SHP77 (cell line): ENCODE measurements at places on chromosomes 7 and 10.

DNA sequence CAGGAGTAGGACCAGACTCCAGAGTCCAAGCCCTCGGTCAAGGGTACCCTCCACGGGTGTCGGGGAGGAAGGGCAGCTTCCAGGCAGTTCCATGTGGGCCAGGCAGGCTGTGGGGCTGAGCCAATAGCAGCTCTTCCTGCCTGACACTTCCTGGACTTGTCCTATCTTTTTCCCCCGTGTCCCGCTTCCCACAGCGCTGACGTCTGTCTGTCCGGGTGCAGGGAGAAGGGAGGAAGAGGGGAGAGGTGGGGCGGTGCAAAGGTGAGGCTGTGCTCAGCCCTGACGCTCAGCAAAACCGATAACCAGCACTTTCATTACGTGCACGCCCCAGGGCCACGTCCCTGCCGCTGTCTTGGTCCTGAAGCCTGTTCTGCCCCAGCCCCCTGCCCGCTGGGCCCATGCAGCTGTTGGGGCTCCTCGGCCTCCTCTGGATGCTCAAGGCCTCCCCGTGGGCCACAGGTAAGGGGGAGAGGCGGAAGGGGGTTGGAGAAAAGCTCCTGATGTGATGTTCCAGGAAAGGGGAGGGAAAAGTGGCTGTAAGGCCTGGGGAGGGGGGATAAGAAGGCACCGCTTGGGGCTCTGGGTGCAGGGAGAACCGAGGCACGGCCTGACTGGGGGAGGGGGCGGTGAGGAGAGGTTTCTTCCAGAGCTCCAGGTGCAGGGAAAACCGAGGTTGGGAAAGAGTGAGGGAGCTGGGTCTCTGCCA is at the start of gene MUC3A:
Gene MUC3A (plus strand): TSS at position 308 of the 706 bp plus-strand sequence. CDS start 91 bp downstream, at position 399.
- DNase-seq: no peak

GRCh38 chr7:8051373-8051772 is 82.8 kb downstream of the GLCCI1 start:
- DNase-seq: no peak

DNA sequence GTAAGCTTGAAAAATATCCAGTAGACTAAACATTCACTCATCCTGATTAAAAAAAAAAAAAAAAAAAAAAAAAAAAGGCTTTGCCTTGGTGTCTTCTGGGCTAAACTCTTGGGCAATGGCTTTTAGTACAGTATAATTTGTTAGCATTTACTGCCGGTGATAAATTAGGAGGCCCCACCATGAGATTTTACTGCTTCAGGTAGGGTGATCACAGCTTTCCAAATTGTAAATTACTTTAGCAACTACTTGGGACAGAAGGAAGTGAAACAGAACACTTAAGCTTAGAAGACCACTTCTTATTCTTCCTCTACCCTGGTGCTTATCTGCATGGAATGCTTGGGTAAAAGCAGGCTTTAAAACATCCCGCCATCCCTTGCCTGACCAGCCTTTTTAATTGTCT is 152.1 kb downstream of the HIBADH start:
- no peak for DNase-seq

DNA sequence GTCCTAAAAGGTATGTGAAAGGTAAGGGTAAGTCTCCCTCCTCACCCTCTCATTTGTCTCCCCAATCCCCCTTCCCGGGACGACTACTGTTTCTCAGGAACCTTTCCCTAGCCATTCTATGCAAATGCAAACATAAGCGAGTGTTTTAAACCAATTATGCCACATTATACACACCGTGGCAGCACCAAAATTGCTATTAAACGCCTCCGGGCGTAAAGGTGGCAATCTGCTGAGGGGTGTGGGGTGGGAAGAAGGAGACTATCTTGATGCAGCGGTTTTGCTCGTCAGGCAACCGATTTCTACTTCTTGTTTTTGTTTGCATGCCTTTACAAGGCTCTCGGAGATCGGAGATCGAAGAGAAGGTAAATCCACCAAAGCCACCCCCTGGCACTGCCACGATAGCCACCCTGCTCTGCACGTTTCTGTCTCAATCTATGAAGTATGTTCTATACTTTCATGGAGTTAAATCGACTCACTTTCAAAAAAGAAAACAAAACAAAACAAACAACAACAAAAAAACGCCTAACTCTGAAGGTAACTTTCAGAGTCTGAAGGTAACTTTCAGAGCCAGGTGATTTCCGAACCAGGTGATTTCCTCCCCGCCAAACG is 46.0 kb upstream of the CDK1 start:
- DNase-seq: no peak

DNA sequence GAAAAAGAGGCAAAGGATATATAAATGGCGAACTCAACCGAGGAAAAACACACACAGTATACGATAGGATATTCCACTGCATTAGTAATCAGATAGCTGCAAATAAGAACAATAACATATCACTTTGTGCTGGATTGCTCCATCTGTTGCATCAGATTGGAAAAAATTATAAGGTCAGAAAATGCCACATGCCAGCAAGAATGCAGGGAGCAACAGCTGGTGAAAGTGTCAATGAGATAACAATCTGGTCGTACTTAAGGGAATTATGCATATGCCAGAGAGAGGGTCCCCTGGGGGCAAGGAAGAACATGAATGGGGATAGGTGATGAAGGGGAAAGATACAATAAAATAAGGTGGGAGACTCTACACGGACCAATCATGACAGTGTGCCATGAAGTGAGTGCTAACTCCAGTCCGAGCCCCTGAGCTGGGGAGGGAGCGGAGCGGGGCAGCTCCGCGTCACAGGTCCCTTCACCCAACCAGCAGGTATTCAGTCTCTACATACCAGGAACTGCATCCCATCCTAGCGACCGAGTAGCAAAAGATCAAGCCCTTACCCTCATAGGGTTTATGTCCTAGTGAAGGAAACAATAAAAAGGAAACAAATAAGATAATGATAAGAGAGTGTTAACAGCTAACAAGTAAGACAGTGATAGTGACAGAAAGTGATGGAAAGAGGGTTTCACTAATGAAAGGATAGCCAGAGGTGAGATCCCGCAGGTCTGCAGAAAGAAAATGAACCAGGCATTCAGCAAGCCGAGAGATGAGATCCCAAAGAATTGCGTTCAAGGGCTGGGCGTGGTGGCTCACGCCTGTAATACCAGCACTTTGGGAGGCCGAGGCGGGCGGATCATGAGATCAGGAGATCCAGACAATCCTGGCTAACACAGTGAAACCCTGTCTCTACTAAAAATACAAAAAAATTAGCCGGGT is 9.4 kb downstream of the MPP7 start:
- no peak for DNase-seq

DNA sequence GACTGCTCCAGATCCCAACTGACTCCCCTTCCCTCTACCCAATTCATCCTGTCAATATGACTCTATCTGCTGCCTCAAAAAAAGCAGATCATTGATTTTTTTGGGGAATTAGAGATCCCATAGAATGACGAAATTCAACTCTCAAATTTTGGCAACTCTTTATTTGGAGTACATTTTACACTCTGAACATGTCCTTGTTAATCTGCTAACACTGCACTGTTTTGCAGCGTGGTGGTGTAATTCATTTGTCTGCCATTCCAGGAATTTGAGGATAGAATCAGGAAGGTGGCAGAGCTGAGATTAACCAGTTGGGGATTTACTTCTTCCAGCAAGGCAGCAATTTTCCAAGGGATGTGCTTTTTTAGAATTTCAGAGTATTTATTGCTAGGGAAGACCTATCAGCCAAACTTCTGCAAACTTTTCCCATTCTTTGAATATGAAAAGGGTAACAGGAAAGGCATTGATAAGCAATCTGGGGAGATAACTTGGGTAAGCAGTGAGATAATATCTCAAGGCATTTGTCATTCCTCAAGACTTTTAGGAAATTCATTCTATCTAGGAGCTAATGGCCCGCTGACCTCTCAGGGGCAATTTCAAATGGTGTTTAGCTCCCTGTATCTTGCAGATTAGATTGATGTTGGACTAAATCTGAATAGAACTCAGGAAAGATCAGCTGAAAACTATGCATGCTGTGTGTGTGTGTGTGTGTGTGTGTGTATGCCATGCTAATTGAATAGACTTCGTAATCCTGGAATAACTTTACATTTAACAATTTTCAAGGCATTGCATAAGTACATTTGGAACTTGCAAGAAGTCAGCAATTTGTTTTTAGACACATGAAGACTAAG is 9.7 kb downstream of the BAMBI start:
- no peak for DNase-seq

DNA sequence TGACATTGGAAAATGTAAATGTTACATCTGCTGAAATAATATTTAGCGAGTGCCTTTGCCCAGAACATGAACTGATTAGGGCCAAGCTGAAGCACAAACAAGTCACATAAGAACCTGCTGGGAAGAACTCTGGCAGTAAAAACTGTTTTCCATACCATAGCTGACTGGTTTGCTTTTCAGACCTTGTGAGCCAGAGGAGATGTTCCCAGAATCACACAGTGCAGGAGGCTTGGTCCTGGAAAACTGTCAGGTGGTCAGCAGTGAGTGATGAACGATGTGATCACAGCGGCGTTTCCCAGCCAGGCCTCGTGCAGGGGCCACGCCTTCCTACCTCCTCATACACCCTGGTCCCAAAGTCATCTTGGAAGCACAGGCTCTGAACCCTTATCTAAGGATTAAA is 164.2 kb upstream of the EEPD1 start:
- no peak for DNase-seq

DNA sequence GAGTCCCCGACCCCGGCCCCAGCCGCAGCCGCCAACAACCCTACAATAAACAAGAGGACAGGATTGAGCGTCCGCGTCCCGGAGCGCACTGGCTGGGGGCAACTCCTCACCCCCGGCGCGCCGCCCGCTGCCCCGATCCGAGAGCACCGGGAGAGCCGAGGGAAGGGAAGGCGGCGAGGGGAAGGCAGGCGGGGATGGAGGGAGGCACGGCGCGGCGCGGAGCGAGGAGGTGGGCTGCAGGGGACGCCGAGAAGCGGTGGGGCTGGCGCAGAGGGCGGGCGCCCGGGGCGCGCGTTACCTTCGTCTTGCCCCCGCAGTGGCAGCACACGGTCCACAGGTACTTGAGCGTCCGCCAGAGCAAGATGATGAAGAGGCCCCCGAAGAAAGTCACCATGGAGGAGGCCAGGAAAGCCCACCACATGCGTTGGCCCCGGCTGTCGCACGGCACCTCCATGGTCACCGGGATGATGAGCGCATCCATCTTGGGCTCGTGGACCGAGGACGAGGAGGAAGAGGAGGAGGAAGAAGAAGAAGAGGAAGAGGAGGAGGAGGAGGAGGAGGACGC is 559 bp downstream of the KCNMA1 start:
- no peak for DNase-seq

- no peak for DNase-seq
Measured at GRCh38 chr10:5949009-5949759, 28.2 kb downstream of the IL15RA start.

GRCh38 chr7:104156842-104157277 is 51.0 kb downstream of the ORC5 start:
- peak; percentile 49 for DNase-seq

DNA sequence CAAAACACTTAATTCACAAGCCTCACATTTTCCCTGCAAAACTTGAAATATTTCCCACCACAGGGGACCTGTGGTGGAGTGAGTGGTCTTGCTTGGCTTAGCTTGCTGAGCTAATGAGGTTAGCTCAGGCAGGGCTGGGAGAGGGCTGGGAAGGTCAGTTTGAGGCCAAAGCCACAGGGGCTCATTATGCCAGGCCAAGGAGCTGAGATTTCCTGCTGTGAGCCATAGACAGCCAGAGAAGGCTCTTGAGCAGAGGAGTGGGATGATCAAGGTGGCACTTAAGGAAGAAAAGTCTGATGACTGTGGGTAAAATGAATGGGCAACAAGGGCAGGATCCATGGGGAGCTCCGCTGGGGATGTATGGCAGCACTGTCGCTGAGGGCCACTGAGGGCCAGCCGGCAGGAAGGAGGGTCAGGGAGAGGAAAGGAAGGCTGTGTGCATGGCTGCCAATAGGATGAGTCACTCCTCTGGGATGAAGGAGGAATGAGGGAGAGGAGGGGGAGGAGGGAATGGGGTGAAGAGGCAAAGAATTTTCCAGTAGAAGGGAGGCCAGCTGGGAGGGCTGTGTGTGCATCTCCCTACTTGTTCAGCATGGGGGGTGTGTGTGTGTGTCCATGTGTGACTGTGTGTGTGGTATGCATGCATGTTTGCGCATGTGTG is 18.7 kb upstream of the ZNF488 start:
- DNase-seq: no peak

DNA sequence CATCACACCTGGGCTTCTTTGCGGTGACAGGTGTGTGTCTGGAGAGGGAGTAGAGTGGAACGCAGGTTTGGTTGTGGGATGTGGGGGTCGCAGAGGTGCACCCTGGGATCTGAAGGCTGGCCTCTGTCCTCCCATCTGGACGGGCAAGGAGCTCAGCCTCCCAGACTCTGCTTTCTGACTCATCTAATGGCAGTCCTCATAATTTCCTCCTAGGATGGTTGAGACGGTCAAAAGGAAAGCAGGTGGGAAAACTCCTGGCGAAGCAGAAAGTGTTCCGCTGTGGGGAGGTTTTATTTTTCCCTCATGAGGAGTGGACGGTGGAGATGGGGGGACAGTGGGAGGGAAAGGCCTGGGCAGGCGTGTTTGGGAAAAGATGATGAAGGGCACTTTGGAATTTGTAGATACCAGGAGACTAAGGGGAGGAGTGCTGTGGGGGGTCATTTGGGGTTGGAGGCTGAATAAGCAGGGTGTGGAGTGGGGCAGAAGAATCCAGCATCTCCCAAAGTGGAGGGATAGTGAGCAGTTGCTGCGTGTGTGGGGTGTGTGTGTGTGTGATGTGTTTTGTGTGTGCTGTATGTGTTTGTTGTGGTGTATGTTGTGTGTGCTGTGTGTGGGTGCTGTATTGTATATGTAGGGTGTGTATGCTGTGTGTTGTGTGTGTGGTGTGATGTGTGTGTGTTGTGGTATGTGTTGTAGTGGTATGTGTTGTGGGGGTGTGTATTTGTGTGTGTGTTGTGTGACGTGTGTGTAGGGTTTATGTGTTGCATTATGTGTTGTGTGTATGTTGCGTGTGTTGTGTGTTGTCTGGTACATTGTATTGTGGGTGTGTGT is 97.2 kb upstream of the PODXL start:
- DNase-seq: no peak

- no peak for DNase-seq
Measured at GRCh38 chr7:31553661-31554081, 39.8 kb downstream of the ITPRID1 start.

DNA sequence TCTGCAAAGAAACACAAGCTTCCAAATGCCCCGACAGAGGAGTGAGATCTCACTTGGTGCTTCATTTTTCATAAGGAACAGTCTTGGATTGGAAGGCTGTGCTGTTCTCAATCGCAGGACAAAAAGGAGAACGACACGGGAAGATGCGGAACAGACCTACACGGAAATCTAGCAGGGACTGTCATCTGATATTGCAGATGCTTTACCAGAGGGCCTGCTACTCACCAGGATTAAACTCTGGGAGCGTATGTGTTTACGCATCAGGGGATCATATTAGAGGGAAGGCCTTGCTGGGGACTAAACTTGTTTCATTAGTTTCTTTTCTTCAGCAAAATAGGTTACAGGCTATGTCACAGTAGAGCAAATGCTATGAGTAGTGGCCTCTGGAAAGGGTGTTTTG is 82.8 kb upstream of the EEPD1 start:
- DNase-seq: no peak

DNA sequence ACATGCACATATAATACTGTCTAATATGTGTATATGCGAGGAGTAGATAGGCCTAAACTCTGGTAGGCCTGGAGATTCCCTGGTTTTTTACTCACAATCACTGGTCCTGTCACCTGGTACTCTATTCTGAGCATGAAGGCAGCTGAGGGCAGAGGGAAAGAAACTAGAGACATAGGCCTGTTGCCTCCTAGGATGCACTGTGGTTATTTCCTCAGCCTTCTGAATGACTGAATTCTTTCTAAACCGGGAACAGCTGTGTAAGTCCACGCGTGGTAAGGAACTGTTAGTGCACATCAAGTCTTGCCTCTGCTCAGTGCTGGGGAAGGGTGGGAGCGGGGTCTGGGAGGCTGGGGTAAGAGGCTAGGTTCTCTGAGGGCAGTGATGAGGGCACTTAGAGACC is 7.7 kb downstream of the KAZALD1 start:
- DNase-seq: no peak
